Stimulated activated naive CD4-positive, alpha-beta T cell (primary cell): ENCODE measurements at places on chromosomes 11 and 22.

- no peak for DNase-seq
Measured at GRCh38 chr11:111388842-111389241, 9.8 kb upstream of the POU2AF1 start.

- DNase-seq, result no peak
Measured at GRCh38 chr11:44133335-44133946, 38.0 kb downstream of the EXT2 start.

GRCh38 chr11:22703040-22703439 is 36.6 kb downstream of the GAS2 start:
- DNase-seq, result no peak

DNA sequence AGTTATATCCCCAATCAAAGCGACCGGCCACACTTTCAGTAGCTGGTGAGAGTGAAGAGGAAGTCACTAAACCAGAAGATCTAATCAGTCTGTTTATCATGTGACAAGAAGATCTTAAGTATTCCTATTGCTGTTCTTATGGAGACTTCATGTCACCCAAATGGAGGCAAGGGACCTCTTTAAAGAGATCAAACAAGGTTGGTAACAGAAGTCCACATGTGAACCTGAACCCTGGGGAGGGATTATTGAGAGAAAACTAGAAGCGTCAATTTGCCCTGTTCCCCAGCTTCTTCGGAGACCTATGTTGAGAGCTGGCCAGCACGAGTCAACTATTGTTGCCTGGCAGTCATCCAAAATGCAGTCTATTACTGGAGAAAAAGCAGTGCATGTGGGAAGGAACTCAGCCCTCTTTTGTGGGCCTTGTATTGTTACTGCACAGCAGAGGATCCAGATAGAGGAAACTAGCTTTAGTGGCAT is 76.9 kb upstream of the CTSC start:
- peak; percentile 25 for DNase-seq

GRCh38 chr11:34050581-34051348 is 766 bp upstream of the CAPRIN1 start:
- DNase-seq, result no peak

DNA sequence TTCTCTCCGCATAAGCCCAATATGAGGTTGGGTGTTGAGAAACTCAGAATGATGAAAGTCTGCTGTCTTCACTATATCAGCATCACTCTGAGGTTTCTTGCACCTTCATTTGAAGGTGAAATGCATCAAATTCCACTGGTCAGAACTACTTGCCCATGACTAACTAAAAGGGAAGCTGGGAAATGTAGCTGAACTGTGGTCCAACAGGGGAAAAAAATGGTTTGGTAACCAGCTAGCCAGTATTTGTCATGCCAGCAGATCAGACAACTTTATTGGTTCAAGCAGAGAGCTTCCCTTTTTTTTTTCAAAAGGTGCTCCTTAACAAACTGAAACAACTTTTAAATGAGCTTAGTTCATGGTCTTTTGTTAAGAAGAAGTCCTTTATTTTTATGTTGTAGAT is 14.2 kb upstream of the PIK3C2A start:
- DNase-seq, result no peak

GRCh38 chr22:49305966-49306631 is 521.6 kb downstream of the BRD1 start:
- DNase-seq, result no peak

GRCh38 chr11:46427364-46427763 is 35.8 kb upstream of the CHRM4 start:
- DNase-seq, result no peak

DNA sequence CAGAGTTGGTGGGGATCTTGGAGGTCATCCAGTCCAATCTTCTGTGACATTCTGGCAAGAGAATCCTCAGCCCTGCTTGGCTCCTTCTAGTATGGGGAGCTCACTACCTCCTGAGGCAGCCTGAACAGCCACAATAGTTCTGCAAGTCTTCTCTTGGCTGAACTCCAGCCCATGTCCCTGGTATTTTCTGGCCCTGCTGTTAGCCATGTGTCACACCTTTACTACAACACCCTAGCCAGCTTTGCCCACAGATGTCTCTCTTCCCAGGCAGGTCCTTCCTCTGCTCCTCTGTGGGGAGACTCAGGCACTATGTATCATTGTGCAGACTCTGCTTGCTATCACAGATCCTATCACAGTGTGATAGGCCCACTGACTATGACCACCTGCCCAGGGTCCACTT is 297.7 kb downstream of the CTTN start:
- no peak for DNase-seq

DNA sequence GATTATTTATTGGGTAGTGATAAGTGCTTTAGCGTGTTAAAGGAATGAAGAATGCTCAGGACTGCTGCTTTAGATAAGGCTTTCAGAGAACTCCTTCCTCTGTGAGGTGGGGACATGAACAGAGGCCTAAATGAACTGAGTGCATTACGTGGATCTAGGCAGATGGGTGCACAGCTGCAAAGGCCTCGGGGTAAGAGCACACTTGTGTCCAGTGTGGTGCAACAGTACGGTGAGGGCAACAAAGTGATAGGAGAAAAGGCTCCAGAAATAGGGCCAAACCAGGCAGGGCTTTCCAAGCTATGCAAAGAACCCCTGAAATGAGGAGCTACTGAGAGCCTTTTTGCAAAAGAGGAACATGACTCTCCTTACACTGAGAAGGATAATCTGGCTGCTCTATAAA is 45.3 kb upstream of the ARHGAP32 start:
- DNase-seq, result no peak

- peak; percentile 20 for DNase-seq
Measured at GRCh38 chr11:74702383-74703007, 28.7 kb downstream of the CHRDL2 start.

GRCh38 chr11:10990160-10990559 is 132.3 kb upstream of the ZBED5 start:
- DNase-seq, result no peak

DNA sequence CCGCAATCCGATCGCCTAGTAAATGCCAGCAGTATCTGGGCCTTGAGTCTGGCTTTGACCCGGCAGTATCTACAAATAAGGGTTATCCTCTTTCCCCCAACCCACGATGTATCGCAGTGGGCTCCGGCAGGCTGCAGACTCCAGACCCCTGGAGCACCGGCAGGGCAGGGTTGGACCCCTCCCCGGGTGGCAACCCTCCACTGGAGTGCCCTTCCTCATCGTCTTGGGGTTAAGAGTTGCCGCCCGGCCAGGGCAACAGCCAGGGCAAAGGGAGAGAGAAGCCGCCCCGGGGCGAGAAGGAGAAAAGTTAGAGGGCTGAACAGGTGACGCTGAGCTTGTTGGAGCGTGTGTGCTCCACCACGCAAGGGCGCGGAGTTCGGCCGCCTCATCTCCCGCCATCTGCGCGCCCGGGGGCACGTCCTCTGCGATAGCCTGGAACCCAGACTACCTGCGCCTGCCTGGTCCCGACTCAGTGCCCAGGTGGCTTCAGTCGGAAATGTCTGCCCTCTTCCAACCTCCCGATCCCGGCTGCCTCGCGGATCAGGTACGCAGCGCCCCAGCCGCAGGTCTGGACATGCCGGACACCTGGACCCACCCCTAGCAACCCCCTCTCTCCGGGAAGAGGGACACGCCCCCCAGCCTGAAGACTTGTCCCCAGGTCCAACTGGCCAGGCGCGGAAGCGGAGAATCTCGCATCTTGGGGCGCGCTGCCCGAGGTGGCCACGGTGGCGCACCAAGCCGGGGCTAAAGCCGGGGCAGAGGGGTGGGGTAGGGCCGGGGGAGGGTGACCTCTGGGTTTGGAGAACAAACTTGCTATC is 1.2 kb downstream of the DSCAML1 start:
- DNase-seq, result no peak

GRCh38 chr22:38766076-38766777 is 10.4 kb upstream of the SUN2 start:
- peak; percentile 40 for DNase-seq

DNA sequence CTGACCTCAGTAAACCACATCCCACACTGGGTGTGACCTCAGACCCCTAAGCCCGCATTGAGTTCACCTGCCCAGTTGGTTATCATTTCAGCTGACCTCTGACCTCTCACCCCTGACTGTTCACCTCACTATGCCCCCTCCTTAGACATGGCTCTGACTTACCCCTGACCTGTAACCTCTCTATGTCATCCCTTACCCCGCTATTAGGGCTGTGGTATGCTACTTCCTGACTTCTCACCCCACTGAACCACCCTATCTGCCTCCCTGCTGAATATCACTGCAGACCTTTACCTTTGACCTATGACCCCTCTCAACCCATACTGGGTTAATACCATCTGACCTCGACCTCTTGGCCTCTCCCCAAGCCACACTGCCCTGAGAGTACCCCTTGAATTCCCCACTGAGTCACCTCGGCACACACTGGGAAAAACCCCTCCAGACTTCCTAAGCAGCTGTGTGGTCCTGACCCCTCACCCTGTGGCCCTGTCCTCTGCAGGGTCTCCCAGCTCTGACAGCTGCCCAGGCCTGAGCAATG is 8.3 kb downstream of the PLCB3 start:
- no peak for DNase-seq

DNA sequence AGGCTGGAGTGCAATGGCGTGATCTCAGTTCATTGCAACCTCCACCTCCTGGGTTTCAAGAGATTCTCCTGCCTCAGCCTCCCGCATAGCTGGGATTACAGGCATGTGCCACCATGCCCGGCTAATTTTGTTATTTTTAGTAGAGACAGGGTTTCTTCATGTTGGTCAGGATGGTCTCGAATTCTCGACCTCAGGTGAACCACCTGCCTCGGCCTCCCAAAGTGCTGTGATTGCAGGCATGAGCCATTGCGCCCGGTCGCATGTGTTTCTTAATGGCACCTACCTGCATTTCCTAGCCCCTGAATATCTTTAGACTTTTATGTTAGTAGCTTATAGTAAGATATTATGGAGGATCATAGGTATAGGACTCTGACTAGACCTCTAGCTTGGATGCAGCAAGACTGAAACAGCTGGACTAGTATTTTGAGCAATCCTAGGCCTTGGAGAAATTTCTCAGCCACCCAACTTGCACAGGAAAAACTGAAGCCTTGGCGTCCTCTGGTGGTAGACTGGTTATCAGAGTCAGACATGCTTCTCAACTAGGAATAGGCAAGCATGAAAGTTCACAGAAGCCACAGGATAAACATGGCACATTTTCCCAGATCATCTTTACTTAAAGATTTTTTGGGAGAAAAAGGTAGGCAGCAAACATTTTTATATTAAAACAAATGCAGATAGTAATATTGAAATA is 22.7 kb upstream of the C1QTNF4 start:
- no peak for DNase-seq

DNA sequence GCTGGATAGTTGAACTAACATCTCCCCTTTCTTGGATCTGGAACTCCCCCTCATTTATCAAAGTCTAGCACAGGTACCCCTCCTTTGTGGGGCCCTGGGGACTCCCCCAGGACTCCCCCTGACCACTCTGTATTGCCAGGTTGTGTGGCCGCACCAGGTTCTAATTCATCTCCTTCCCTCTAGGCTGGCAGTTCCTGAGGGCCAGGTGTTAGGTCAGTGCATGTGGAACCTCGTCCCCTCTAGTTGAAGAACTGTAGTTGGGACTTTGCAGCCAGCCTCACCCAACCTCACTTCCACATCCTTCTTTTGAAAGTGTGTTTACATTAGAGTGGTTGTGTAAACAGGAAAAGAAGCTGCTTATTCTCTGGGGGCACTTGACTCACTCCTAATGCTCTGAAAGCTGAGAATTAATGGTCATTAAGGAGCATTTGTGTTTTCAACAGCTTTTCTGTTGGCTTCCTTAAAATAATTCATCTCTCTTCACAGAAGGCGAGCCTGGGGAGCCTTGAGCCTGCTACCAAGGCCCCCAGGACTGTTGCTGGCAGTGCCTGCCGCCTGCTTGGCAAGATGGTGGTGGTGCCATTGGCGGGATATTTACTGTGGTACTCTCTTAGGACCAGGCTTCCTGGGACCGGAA is 11.8 kb downstream of the UPB1 start:
- DNase-seq, result no peak

GRCh38 chr22:17079572-17079971 is 5.2 kb upstream of the IL17RA start:
- DNase-seq, result no peak

DNA sequence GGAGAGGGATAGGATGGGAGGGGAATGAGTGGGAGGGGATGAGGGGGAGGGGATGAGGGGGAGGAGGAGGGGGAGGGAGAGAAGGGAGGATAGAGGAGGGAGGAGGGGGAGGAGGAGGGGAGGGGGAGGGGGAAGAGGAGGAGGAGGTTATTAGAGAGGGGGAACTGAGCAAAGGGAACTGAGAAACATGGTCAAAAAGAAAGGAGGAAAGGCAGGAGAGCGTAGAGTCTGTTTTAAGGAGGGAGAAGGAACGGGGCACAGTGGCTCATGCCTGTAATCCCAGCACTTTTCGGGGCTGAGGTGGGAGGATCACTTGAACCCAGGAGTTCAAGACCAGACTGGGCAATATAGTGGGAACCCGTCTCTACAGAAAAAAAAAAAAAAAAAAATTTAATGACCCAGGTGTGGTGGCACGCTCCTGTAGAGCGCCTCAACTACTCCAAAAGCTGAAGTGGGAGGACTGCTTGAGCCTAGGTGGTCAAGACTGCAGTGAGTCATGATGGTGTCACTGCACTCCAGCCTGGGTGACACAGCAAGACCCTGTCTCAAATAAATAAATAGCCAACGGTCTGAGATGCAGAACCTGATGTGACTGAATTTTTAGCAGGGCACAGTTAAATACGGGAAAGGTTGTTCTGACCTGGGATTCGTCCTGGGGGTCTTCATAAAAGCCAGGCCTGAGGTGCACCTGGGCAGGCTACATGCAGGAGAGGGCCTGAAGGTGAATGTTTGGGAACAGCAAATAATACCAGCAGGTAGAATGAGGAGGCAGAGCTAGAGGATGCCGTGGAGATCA is 4.0 kb downstream of the B3GNT6 start:
- DNase-seq, result no peak

DNA sequence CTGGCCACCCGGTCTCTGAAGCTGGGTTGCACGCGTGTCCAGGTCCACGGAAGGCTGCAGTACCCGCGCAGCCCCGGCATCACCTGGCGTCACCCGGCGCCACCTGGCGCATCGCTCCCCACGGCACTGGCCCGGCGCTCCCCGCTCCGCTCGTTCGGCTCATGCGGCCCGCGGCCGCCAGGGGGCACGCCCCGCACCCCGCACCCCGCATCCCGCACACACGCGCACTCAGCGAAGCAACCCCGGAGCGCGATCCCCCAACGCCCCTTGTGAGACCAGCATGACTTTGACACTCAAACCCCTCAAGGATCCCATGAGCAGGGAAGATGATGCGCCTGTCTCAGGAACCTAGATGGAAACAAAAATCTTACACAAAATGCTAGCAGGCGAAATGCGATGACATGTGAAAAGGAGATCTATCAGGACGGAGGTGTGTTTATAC is 11.9 kb downstream of the B3GNT6 start:
- DNase-seq, result peak; percentile 20

- no peak for DNase-seq
Measured at GRCh38 chr11:85698195-85698594, 12.2 kb upstream of the CCDC89 start.

- DNase-seq, result no peak
Measured at GRCh38 chr22:19473578-19473977, 5.4 kb downstream of the UFD1 start.
